ENCODE measurements at places on chromosomes 16 and 17.

- no peak for DNase-seq
Observed at GRCh38 chr17:59310263-59310920, 21.1 kb upstream of the YPEL2 start.

DNA sequence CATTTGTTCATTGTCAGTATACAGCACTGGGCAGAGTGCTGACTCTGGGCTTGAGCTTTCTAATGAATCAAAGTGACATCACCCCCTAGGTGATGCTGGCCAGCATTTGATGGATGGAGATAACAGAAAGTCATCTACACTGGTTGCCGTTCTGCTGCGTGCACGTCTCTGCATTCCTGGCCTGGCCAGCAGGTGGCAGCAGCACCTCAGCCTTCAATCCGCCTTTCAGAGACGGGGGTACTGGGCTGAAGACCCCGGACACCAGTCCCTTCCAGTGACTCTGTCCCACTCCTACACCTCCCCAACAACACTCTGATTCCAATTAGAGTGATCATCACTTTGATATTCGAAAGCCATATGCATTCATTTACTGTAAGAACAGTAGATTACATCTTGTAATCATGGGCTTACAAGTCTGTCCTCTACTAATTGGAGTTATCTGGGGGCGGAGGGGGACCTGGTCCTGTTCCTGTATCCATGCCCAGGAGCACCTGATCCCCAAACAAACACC is 6.0 kb downstream of the CPSF4L start:
- peak; percentile 42 for DNase-seq

- DNase-seq = no peak
Observed at GRCh38 chr16:57807252-57807967, 5.1 kb upstream of the KIFC3 start.

DNA sequence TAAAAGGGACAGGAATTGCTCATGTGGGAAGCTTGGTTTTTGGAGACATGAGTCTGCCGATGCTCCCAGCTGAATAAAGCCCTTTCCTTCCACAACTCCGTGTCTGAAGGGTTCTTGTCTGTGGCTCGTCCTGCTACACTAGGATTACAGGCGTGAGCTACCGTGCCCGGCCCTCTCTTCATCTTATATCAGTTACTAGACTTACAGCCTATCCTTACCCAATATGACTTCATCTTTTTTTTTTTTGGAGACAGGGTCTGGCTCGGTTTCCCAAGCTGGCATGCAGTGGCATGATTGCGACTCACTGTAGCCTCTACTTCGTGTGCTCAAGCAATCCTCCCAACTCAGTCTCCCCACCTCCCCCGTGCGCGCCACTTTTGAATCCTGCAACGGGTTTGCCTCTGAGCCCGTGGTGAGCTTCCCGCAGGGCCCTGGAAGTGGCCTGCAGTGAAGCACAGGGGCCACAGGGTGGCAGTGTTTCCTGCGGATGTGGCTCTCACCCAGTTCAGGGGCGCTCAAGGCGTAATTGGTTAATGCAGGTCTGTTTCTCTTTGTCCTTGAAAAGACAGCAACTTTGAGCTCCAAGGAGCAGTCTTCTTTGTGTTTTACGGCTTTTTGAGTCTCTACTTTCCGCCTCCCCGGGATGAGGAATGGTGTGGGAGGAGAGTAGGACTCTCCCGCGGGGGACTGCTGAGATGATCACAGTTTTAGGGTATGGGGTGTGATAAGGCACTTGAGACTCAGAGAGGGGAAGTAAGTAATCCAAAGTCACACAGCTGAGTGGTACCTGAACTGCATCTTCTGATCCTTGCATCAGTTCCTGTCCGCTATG is 22.7 kb upstream of the GPRC5B start:
- peak; percentile 60 for DNase-seq

DNA sequence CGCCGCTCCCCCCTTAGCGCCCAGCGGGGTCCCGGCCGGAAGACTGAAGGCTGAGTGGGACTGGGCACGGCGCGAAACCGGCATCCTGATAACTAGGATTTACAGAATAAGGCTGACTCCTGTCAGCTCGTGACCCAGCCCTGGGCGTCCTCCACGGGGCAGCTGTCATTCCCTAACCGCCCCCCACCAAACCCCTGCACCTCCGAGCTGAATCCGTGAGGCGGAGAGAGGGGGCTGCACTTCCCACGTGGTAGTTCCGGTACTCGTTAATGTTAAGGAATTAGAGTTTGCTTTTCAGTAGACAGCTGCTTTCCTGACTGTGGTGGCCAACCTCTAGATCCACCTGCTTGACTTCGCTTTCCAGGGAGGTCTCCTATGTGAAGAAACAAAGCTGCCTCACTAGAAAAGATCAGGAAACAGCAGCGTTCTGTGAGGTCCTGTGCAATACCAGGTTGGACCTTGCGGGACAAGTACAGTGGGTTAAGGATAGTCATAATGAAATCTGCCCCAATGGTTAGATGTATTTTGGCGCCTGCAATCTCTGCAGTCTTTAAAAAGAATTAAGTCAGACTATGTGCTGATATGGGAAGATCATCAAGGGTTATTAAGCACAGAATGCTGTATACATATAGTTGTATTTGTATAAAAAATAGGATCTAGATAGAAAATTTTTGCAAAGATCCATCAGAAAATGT is 1.1 kb upstream of the WBP2 start:
- DNase-seq = no peak

- DNase-seq = no peak
Observed at GRCh38 chr17:57441270-57441600, 184.9 kb downstream of the MSI2 start.

- DNase-seq = no peak
Observed at GRCh38 chr17:42329025-42329976, 41.0 kb downstream of the STAT5A start.

DNA sequence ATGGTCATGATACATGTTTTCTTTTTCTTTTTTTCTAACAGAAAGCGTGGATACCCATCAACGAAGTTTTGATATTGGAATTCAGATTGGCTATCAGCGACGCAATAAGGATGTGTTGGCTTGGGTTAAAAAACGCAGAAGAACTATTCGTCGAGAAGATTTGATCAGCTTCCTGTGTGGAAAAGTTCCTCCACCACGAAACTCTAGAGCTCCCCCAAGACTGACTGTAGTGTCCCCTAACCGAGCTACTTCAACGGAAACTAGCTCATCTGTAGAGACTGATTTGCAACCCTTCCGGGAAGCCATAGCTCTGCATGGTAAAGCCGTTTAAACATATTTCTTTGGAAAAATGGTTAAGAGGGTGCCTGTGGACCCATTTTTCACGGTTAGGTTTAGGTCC is 11.5 kb downstream of the HAPSTR1 start:
- no peak for DNase-seq

Data from activated CD4-positive, alpha-beta T cell treated with anti-CD3 and anti-CD28 coated beads for 24 hours (primary cell).